ENCODE measurements at places on chromosomes 7 and 10. TPM values are rescaled to one million over a fixed set of nuclear protein-coding genes. Genes with fewer than 3 reads are reported as not detected.

GRCh38 chr7:30091491-30091912, 43.3 kb upstream of the MTURN start:
- no peak for DNase-seq

GRCh38 chr10:14173391-14173705, 157.4 kb downstream of the FRMD4A start:
- DNase-seq: no peak

DNA sequence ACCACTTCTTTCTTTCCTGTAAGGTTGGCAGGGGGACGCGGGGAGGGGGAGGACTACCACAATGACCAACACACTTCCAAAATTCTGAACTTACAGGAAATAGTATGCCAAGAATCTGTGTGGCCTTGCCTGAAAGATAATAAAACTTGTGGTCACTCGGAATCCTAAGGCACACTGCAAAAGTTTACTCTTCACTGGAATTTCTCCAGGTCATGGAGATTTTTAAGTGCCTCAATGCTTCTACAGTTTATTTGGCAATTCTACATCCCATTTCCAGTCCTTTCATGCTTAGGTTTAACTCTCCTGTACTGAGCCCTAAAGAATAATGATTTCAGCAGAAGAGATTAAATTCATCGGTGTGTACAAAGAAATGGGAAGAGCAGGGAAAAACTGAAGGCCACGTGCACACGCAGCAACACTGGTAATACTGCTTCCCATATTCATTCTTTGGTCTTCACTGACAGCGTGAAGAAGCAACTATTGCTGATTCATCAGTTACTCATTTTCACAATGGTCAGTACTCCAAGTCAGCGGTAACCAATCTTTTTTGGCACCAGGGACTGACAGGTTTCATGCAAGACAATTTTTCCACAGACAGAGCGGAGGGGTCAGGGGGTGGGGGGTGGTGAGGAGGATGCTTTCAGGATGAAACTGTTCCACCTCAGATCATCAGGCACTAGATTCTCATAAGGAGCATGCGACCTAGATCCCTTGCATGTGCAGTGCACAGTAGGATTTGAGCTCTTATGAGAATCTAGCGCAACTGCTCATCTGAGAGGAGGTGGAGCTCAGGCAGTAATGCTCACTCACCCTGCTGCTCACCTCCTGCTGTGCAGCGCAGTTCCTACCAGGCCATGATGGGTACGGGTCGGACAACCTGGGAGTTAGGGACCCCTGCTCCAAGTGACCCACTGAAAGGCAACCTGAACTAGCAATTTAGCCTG, 9.8 kb downstream of the LARP4B start:
- no peak for DNase-seq

DNA sequence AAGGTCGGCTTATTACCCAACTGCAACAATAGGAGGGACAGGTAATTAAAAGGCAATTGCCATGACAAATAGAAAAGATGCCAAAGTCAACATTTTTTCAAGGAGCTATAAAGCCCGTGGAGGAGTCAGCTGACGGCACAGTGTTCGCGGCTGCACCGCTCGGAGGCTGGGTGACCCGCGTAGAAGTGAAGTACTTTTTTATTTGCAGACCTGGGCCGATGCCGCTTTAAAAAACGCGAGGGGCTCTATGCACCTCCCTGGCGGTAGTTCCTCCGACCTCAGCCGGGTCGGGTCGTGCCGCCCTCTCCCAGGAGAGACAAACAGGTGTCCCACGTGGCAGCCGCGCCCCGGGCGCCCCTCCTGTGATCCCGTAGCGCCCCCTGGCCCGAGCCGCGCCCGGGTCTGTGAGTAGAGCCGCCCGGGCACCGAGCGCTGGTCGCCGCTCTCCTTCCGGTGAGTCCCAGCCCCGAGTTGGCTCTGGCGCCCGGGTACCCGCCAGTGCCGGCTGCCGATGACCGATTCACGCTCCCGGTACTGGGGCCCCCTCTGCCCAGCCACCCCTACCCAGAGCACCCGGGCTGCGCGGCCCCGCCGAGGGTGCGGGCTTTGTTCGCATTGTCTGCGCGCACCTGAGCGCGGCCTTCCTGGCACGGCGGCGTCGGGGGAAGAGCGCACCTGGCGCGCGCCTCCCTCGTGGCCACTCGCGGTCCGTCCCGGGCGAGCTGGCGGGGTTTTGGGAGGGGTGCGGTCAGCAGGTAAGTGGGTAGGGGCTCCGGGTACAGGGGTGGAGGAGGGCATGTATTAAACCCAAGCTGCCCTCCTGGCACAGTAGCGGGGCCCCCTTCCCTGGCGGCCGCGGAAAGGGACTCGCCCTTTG, at the start of gene VWA2:
TSS of gene VWA2 (plus strand) at position 138 of the 877 bp plus-strand sequence. CDS start 9,460 bp downstream, outside the sequence.
- DNase-seq: no peak

The PRSS58 gene
- total RNA-seq: not detected

The ANKRD61 gene
- 0.63 TPM for total RNA-seq

GRCh38 chr7:7820409-7820808, 102.0 kb upstream of the RPA3 start:
- no peak for DNase-seq

- DNase-seq: no peak
Observed at GRCh38 chr7:96426027-96426426, 104.1 kb upstream of the SLC25A13 start.

The SAP25 gene
- total RNA-seq: 0.30 TPM

The TEX36 gene
- total RNA-seq: not detected

GRCh38 chr10:12549297-12549696, 199.9 kb downstream of the CAMK1D start:
- DNase-seq: no peak

DNA sequence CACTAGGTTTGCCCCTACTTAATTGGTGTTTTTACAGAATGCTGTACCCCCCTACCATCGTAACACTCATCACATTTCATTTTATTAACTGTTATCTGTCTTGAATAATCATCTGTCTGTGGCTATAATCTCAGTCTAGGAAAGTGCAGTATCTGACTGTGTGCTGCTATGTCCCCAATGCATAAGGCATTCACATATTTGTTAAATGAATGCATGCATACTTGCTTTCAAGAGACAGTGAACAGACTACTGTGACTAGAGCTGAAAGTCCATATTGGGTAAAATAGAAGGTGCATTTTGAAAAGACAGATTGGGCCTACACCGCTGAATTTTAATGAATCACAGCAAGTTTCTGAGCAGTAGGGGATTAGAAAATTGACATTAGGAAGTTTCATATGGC, 112.3 kb downstream of the ARHGAP12 start:
- no peak for DNase-seq

DNA sequence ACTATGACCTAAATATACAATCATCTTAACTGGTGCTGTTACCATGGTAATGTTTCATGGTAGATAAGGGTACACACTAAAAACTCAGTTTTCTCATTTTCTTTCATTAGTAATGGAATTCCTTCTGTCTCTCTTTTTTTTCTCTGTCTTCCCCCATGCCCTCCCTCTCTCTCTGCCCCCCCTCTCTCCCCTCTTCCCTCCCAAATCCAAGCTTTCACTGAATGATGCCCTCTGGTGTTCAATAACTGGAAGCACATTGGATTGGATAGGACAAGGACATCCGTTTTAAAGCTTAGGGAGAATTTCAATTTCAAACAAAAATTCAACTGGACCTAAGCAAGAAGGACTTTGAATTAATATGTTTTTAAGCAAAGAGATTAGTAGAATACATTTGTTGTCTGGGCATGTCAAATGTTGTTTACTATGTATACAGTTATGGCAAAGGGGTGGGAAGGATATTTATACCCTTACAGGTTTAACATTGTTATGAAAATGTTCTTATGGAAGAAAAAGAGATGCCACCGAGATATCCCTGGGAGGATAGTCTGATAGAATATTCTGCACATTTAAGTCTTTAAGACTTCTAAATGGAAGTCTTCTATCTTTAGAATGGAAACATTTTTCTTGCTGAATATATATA, 6.1 kb downstream of the CHRM2 start:
- DNase-seq: no peak

The OR2A12 gene
- not detected for total RNA-seq

DNA sequence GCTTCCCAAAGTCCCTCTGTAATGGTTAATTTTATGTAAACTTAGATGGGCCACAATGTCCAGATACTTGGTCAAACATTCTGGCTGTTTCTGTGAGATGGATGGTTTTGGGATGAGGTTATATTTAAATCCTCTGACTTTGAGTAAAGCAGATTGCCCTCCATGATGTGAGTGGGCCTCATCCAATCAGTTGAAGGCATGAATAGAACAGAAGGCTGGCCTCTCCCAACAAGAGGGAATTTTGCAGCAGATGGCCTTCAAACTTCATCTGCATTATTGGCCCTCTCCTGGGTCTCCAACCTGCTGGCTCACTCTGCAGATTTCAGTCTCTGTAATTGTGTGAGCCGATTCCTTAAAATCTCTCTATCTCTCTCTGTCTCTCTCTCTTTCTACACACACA, 362.3 kb downstream of the GRID1 start:
- DNase-seq: no peak

- DNase-seq: no peak
Observed at GRCh38 chr10:92068900-92069299, 145.3 kb downstream of the BTAF1 start.

DNA sequence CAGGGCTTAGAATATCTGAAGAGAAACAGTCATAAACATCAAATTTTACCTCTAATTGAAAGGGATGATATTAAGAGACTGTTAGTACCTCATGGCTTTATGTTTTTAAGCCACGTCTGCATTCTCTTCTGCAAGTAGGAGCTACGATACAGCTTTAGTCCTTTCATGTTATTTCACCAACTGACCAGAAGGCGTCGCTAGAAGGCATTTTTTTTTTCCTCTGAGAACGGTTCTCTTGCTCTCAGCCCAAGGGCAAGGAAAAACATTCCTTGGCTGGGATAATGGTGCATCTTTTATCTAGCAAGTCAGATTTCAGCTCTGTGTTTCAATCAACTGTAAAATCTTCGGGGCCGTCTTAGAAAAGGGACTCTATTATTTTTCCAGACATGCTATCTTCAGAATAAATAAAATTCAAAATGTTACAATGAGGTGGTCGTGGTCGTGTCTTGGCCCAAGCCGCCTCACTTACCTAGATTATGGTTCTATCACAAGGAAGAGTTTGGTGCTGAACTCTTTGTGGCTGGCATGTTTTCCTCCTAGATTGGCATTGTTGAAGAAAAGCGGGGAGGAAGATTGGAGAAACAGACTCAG, 41.6 kb upstream of the LYZL2 start:
- peak; percentile 89 for DNase-seq

DNA sequence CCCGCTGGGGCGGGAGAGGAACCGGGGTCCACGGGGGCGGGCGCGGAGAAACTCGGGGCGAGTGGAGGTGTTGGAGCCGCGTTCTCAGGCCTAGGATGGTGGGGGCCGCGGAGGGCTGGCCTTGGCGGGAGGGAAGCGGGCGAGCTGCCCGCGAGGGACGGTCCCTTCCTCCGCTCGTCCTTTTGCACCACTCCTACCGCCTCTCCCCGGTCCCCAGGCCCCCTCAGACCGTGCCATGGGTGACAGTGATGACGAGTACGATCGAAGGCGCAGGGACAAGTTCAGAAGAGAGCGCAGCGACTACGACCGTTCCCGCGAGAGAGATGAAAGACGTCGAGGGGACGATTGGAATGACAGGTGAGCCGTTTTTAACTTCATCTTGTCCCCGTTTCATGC, 451 bp downstream of the SRRT start:
- DNase-seq: peak; percentile 37

The OR9A2 gene
- total RNA-seq: not detected

The CEP55 gene
- 43.2 TPM for total RNA-seq

GRCh38 chr7:50146692-50147091, 53.6 kb upstream of the ZPBP start:
- DNase-seq: no peak

All from SJCRH30 (cell line).